ENCODE measurements at places on chromosomes 11 and 22.

DNA sequence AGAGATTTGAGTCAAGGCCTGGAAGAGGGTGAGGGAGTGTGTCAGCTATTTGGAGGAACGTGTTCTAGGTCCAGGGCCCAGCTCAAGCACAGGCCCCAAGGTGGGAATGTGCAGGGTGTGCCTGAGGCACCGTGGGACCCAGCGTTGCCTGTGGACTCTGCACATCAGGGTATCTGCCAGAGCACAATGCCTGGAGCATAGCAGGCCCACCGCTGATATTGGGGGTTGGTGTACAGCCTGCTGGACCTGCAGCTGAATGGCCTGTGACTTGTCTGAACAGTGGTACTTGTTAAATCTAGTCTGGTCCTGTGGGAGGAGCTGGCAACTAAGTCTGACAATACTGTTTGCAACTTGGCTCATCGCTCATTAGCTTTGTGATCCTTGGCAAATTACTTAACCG is 131.7 kb downstream of the GRIK4 start:
- no peak for DNase-seq

- DNase-seq: no peak
Observed at GRCh38 chr11:66150140-66150539, 80.1 kb downstream of the PACS1 start.

- no peak for DNase-seq
Observed at GRCh38 chr22:28570696-28571373, 108.8 kb downstream of the TTC28 start.

- DNase-seq: no peak
Observed at GRCh38 chr11:69312453-69313404, 18.8 kb downstream of the MYEOV start.

Data from right renal pelvis (tissue), 4 donors.